Activated CD4-positive, alpha-beta T cell treated with anti-CD3 and anti-CD28 coated beads for 1 hour (primary cell): ENCODE measurements at places on chromosomes 5 and 9.

GRCh38 chr9:25442526-25442925, 235.7 kb downstream of the TUSC1 start:
- DNase-seq = no peak

GRCh38 chr9:135379540-135380267, 99.9 kb upstream of the PPP1R26 start:
- DNase-seq = no peak

DNA sequence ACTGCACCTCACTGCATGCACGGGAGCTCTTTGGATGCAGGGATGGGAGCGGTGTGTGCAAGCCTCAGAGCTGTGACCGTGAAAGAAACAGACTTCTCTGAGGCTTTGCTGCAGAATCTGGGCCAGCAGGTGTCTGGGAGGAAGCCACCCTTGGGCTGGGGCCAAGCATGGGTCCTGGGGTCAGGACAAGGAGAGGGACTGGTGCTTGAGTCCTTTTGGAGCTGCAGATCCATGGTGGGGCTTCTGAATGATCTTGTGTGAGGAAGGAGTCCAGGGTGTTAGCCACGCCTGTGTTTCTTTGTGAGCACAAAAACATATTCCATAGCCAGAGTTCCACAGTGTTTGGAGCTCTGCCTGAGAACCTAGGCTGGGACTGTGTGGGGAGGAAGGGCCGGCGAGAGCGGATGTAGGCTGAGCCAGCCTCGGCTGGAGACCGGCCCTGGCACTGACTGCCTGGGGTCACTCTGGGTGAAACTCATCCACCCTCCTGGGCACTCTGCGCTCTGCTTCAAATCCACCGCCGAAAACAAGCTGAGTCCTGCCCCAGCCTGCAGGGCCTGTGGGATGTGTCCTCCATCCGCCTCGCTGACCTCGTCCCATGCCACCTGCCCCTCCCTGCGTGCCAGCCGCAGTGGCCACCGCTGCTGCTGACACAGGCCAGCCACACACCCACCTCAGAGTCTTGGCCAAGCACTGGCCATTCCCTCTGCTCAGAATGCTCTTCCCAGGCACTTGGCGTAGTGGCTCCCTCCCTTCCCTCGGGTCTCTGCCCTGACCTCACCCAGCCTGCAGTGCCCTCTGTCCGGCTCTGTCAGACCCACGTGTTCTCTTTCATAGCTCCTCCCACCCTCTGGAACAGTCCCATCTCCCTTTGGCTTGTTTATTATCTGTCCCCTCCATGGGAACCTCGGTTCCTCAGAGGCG, 26.7 kb downstream of the ERGIC1 start:
- no peak for DNase-seq

- no peak for DNase-seq
Observed at GRCh38 chr9:11149065-11149464, 536.3 kb upstream of the PTPRD start.

- no peak for DNase-seq
Observed at GRCh38 chr5:171980792-171981191, 25.6 kb downstream of the FBXW11 start.

DNA sequence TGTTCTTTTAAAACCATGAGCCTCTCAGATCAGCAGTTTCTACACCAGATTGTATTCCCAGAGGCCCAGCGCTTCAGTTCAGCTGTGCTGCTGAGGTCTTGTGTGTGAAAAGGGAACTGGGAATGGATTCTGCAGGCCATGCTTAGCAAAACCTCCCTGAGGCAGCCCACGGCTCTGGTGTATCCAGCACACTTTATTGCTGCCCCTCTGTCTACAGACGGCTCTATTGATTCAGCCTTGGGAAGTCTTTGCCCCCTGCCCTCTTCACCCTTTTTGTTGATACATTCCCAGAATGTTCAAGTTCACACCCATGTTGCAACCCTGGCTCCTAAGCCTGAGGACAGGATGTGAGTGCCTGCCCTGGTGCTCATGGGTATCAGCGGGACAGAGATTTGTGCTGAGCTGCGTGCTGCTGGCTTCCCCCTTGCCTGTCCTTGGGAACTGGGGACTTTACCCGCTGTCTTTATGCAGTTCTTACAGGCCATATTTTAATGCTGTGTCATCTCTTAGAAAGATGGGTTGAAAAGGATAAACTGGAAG, 37.3 kb downstream of the ARHGAP26 start:
- DNase-seq = no peak

- no peak for DNase-seq
Observed at GRCh38 chr9:137427454-137428310, 4.5 kb downstream of the NOXA1 start.

DNA sequence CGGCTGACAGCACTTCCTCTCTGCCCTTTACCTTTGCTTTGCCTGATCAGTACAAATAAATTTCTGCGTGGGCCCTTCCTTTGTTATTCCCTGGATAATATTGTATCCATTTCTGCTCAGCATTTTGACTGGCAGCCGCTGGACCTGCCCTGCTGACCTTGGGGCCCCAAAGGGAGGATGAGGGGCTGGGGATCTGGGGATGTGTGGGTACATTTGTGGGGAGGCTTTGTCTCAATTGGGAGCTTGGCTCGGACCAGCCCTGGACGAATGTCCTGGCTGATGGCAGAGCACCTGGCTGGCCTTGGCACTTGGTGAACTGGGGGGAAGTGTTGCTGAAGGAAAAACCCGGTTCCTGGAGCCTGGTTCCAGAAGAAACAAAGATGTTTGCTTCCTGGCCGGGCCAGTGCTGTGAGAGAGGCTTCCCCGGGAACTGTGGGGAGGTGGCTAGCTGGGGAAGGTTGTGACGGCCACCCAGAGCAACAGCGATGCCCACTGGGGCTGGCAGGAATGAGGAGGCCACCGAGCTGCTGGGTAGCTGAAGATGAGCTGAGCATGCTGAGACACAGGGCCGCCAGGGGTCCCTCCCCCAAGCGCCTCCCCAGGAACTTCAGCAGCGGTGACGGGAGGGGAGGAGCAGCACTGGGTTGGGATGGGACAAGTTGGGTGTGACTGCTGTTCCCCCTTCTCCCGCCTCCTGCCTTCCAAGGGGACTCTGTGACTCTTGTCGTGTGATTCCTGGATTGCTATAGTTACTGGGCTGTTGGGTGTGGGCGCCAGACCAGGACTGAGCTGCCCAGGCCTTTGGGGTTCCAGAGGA, 8.4 kb downstream of the LMX1B start:
- no peak for DNase-seq

DNA sequence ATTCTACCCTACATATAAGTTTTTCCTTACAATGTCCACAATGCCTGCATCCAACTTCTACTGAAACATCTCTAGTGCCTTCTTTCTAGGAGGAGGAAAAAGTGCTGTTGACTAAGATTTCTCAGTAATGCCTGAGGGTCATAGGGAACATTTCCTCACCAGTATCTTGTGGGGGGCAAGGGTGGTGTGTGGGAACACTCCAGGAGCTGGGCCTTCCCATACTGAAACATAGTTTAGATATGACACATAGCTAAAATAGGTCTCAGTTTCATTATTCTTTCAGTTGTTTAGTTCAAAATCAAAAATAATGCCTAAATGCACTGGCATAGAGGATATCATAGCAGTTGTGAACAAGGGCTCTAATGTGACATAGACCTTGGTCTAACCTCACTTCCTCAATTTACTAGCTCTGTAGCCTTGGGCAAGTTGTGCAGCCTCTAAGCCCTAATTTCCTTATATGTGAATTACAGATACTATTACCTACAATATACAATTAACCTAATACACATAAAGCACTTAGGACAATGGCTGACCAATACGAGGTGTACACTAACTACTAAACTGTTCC, 66.1 kb downstream of the HAPLN1 start:
- DNase-seq = no peak

DNA sequence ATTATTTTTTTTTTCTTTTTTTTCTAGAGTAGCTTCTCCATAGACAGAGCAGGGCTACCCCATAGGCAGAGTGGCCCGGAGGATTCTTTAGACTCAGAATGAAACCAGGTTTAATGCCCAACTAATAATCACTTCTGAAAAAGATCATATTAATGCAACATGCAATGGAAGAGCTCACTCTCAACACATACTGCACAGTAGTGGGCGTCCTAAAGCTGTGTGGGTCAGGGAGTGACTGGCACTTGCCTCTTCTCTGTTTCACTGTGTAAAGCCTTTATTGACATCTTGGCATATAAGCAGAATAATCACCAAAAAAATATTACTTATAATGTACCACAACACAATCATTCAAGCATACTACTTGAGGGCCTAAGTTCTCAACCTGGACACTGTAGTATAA, 11.1 kb downstream of the PWWP2A start:
- DNase-seq = no peak

DNA sequence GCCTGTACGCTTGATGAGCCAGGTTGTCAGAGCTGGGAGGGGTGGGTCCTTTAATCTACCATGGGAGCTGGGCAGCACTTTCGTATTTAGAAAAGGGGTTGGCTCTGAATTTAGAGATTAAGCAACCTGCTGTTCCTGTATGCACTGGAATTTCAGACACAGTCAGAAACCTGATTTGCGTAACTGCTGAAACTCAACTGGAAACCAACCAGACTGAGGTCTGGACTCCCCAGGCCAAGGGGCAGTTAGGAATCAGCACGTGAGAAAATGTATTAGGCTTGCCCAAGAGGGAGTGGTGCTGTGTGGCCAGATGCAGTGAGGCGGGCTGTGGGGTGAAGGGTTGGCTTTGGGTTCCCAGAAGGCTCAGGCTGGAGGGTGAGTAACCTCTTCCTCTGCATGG, 235.0 kb downstream of the GOLPH3 start:
- DNase-seq = no peak

DNA sequence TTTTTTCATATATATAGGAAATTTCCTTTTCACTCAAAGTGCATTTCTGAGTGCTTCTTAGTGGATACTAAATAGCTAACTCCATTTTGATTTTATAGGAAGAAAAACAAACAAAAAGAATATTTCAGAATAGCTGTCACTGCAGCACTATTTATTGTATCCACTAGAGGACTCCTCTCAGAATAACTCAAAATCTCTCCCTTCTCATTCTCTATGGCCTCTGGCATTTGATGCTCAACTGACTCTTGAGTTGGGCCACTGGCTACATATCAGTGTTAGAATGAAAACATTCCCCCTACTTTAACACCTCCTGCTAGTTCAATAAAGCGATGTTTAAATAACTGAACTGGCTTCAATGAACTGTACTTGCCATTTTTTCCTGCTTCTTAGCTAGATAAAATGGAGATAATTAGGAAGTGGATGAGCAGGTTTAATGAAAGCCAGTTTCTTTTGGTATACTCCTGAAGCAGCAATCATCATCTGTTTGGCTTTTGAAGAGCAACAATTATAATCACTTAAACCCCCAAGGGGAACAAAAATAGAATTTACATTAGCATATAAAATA, 16.6 kb upstream of the ELAVL2 start:
- no peak for DNase-seq

DNA sequence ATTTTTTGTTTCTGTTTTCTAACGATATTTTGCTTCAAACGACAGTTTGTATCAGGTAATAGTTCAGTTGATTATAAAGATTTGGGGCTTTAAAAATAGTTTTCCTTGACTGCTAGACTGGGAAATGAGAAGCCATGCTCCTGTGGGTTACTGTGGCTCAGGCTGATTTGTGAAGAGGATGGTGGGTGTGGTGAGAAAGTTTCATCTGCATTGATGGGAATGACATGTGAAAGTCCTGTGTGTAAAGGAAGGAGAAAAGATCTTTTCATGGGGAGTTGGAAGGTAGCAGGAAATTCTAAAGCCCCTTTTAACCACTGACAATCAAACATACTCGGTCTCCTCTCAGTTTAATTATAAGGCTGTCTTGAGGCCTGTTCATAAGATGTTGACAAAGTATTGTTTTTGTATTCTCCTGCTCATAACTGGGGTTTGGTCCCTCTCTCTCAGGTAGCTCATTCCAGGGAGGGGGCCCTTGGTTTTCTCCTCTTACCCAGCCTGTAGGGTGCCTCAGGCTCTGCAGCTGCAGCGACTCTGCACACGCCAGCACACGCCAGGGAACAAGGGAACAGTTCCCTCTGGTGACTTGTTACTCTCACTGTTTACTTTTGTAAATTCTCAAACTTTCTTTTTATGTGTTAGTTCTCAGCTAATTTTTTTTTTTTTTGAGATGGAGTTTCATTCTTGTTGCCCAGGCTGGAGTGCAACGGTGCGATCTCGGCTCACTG, 91.6 kb downstream of the CARTPT start:
- DNase-seq = no peak

DNA sequence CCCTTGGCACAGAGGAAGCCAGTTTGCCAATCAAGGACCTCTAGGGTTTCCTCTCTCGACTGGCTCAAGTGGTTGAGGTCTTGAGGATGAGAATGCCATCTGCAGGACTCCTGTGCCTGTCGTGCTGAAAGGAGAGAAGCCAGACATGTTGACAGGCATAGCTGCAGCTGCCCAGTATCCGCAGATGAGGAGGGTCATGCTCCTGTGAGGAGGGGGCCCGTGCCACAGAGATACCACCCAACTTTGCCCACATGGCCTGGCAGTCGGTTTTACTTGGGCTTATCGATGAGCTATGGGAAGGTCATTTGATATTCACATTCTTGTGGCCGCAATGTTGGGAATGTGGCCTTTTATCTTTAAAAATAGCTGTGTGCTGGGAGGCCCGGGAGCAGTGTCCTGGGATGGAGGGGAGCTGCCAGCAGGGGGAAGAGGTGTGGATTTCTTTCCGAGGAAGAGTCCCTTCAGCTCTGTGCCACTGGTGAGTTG, 17.4 kb downstream of the FRMPD1 start:
- no peak for DNase-seq

DNA sequence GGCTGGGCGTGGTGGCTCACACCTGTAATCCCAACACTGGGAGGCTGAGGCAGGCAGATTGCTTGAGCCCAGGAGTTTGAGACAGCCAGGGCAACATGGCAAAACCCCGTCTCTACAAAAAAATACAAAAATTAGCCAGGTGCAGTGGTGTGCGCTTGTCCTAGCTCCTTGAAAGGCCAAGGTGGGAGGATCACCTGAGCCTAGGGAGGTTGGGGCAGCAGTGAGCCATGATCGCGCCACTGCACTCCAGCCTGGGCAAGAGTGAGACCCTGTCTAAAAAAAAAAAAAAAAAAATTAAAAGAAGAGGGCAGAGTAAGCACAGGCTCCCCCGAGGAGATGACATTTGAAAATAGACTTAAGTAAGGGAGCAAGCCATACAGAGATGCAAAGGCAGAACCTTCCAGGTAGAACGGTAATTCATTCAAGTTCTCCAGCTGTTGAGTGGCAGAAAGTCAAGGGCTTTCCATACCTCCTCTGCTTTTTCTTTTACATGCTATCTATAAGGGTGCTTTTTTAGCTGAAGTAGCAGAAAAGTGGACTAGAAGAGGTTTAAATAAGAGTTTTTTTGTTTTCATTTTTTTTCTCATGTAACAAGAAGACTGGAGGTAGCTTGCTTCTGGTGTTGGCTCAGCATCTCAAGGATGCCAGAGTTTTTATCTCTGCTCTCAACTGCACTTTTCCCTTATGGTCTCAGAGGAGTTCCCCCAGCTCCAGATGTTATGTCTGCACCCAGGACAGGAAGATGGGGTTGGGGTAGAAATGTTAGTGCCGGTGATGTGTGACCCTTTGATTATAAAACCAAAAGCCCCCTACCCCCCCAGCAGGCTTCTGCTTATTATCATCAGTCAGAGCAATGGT, 40.8 kb downstream of the ERGIC1 start:
- DNase-seq = no peak

- no peak for DNase-seq
Observed at GRCh38 chr9:72173080-72173479, 23.8 kb downstream of the GDA start.
